ENCODE measurements at places on chromosomes 12 and 14.

- no peak for DNase-seq
These were observed 68.5 kb downstream of the SOX5 start for GRCh38 chr12:23880988-23881387.

DNA sequence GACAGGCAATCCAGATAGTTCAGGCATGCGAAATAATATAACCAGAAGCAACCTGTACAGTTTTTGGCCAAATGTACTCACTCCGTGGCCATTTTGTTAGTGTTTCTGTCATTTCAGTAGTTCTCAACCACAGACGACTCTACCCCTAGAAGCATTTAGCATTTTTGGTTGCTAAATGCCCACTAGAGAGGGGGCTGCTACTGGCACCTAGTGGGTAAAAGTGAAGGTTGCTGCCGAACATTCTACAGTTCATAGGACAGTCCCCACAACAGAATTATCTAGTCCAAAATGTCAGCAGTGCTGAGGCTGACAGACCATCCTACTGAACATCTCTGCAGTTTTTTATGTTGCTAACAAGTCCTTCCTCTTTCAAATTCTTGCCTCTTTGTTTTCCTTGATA lies 107.4 kb downstream of the TSHR start:
- DNase-seq = no peak

DNA sequence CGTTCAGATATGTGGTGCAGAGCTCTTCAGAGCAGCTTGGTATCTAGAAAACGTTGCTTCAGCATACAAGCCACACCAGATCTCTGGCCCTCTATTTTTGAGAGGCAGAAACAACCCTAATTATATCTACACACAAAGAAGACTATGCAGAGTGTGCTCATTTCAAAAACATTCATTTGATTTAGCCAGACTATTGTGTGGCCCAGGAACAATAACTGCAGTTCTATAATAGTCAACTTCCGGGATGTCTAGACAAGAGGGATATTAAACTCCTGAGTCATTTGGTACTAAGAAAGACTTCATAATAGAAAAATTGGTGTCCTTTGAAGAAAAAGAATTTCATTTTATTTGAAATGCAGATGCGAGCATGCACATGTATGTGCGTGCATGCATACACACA lies 153.8 kb downstream of the PELI2 start:
- DNase-seq = no peak

DNA sequence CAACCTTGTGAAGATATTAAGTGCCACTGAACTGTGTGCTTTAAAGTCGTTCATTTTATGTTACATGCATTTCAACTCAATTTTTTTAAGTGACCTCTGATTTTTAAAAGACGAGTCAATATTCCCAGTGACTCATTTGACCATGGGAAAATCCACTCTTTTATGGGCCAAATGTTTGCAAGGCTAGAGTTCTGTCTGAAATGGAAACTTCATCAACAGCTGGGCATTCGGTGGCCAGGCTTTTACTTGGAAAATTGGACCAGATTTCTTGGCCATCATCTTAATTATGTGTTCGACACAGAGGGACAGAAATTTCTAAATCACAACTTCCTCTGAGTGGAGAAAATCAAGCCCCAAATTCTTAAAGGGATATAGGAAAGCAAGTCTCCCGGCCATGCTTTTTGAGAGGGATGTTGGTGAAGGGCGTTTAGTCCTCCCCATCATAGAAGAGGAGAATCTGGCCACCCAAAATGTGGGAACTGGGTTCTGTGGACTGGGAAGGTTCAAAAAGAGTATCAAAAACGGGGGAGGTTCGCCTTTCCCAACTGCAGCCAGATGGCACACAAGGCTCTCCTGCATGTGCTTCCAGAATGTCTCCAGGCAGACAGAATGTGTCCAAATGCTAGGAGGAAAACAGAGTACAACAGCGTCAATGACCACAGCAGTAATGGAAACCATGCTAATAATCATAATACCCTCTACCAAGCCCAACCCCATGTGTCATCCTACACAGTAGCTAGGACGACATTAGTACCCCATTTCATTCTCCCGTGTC lies 40.9 kb upstream of the FZD10 start:
- no peak for DNase-seq

- DNase-seq = no peak
These were observed 6.1 kb upstream of the CD9 start for GRCh38 chr12:6193853-6194815.

DNA sequence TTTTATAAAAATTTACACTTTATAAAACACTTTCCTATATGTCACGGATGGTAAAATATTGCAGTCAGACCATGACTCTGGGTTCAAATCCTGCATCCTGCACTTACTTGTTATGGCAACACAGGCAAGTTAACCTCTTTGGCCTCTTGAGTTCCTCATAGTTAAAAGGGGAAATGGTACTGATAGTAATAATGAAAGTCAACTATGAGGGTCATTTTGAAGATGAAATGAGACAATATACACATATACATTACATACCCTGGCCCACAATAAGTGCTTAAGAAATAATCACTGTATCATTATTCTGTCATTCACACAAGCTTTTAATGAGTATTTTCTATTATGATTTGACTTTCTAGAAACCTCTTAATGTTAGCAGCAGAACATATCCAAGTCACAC lies 64.4 kb downstream of the C12orf42 start:
- DNase-seq = no peak

DNA sequence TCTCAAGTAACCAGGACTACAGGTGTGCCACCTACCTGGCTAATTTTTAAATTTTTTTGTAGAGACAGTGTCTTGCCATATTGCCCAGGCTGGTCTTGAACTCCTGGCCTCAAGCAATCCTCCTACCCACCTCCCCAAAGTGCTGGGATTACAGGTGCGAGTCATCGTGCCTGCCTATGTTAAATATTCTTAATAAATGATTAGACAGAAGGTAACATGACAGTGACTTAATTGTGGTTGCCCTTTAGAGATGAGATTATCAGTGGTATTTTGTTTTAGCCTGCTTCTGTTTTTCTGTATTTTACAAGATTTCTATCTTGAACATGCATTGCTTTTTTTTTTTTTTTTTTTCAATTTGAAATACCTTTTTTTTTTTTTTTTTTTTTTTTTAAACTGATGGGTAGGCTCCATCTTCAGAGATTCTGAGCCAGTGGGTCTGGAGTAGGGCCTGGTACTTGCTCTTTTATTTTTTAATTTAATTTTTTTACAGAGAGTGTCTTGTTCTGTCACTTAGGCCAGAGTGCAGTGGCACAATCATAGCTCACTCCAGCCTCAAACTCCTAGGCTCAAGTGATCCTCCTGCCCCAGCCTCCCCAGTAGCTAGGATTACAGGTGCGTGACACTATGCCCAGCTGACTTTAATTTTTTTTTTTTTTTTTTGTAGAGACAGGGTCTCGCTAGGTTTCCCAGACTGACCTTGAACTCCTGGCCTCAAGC lies 88.4 kb downstream of the BORCS5 start:
- DNase-seq = no peak

All from effector CD4-positive, alpha-beta T cell (primary cell).